NCI-H510A (cell line): ENCODE measurements at places on chromosomes 2 and 18.

DNA sequence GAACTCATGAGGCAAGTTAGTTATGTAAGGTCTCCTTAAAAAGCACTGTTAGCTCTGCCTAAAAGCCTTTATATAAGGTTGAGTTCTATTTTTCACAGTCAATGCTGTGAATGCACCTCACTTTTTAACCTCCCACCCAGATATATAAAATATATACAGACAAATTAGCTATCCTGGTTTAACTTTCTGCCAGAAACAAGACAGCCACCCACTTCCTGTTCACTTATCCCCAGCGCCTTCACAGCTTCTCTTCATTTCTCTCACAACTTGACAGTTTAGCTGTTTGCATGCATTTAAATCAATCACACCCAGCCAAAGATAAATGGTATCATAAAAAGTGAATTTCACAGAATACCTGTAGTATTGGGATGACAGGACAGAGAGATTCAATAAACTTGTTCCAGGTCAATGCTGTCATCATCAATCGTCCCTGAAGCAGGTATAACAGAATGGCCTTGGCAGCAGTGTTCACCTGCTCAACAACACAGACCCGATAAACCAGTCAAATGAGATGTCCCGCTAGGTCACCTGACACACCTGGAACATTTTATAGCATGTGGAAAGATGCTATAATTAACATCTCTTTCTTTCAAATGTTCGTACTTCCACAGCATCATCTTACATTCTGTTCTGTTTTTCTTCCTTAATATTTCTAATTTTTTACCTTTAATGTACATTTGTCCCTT lies 55.7 kb downstream of the RTTN start:
- no peak for DNase-seq

- DNase-seq, result no peak
These were observed 694 bp downstream of the UNC50 start for GRCh38 chr2:98608962-98609604.

DNA sequence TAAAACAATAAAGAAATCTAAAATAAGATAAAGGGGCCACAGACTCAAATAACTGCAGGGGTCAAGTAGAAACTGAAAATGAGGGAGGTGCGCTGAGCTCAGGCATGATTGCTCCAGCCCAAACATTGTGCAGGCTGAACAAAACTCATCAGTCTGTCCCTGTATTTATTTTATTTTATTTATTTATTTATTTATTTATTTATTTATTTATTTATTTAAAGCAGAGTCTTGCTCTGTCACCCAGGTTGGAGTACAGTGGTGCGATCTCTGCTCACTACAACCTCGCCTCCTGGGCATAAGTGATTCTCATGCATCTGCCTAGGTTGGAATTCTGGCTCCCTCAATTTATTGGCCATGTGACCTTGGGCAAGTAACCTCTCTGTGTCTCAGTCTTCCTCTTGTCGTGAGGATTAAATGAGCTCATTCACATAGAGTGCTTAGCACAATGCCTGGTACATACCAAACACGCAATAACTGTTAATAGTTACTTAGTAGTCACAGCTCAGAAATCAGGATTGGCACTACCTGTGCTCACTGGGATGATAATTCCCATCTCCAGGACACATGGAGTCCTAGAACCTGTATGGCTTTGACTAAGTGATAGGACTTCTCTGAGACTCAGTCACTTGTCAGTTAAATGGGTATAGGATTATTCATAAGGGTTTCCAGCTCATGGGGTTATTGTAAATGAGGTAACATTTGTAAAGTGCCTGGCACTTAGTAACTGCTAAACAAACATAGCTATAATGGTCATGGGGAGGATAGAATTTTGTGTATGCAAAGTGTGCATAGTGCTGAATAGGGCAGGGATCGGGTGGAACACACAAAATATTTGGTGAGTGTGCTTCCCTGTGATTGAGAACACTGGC lies 6.0 kb downstream of the SPEG start:
- DNase-seq, result no peak

- DNase-seq, result no peak
These were observed 129.2 kb downstream of the MYCN start for GRCh38 chr2:16069663-16069932.

DNA sequence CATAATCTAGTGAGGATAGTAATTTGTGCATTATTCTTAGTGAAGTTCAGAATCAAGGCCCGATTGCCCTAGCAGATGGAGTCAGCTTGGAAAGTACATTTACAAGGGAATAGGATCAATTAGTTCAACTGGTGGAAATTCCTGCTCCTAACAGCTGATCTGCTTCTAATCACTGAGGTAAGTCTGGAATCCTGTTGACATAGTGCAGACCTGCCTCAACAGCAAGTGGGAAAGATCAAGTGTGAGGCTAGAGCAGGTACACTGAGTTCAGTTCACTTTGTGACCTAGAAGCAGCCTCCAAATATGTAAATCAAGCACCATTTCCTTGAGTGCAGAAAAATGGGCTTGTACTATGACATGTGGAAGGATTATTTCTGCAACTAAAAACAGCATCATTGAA lies 111.2 kb upstream of the NOSTRIN start:
- no peak for DNase-seq

DNA sequence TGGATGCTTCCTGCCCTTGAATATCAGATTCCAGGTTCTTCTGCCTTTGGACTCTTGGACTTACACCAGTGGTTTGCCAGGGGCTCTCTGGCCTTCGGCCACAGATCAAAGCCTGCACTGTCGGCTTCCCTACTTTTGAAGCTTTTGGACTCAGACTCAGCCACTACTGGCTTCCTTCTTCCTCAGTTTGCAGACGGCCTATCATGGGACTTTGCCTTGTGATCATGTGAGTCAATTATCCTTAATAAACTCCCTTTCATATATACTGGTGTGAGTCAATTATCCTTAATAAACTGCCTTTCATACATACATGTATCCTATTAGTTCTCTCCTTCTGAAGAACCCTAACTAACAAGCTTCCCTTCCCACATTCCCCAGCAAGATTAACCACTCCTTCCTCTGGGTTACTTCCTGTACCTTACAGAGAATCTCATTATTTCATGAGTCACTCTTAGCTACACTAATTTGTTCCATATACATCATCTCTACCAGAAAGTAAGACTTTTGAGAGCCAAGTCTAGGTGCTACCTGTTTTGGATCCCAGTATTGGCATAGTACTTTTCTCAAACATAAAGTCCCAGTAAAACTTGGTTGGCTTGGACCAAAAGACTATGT lies 31.3 kb upstream of the LRATD1 start:
- DNase-seq, result no peak

DNA sequence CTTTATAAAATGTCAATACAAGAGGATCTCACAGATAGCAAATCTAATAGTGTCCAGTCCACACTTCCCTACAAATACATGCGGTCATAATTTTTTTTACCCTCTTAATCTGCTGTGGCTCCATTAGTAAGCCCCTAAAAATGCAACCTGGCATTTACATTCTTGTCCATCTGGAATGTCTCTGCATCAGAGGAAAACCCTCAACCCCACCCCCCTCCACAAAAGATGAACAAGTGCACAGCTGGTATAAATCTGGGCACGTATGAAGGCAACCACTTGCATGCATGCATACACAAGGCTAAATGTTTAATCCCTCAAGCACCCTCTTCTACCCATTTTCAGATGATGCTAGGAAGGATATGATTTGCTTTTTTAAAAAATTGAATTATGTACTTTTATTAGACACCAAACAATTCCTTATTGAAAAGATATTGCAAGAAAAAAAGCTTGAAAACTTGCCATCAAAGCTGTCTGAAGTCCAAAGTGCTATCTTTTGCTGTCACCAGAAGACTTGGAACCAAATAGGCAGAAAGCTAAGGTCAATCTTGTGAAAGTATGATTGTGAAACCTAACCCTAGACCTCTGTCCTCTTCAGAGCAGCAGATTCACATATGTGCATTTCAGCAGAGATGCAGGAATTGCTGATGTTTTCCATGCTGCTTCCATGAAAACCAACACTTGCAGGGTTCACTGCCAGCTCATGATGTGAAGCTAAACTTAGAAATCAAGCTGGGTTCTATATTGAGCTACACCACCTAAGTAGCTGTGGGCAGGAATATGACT lies 39.0 kb downstream of the IRS1 start:
- DNase-seq, result no peak
